ENCODE measurements at places on chromosomes 7 and 10.

DNA sequence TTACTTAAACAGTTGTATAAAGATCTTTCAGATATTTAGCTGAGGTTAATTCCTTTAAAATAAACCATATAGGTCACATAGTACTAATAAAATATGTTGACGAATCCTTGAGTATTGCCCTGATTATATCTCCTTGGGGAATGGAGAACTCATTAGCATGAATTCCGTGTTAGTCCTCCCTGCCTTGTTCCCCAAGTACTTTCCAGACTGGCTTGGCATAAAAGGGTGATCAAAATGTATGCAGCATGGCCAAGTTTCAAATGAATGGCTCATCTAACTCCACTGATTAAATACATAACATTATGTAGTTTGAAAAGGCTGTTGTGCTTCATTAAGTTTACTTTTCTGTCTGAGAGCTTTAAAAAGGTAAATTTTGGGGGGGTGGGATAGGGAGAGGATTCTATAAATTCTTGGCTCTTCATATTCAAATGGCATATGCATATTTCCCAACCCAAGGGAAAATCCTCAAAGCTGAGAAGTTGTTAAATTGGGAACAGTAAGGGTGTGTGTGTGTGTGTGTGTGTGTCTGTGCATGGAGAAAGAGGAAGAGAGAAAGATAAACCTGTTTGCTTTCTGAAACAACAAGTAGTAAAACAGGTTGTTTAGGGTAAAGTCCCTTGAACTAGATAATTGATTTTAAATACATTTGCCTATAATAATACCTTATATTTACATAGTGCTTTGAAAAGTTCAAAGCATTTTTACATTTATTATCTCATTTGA is 4.8 kb upstream of the ADD3 start:
- no peak for DNase-seq

DNA sequence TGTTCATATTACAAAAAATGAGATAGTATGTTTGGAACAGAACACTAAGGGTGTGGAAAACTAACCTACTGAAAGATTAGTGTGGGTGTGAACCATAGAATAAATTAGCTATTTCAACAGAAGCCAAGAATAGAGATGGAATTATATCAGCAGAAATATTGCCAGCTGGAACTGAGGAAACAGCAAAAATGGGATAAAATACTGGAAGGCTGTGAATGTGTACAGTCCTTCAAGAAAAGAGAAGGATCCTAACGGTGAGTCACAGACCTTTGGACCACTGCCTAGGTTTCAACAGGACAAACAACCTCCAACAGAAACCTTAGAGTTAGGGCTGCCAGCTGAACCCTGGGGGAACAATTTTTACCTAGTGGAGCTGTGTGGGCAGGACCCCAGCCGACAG is 395.0 kb downstream of the ZWINT start:
- DNase-seq = no peak

- no peak for DNase-seq
Observed at GRCh38 chr10:124043310-124044142, 49.9 kb downstream of the CHST15 start.

- DNase-seq = no peak
Observed at GRCh38 chr7:141945356-141945755, 1.4 kb downstream of the CLEC5A start.

DNA sequence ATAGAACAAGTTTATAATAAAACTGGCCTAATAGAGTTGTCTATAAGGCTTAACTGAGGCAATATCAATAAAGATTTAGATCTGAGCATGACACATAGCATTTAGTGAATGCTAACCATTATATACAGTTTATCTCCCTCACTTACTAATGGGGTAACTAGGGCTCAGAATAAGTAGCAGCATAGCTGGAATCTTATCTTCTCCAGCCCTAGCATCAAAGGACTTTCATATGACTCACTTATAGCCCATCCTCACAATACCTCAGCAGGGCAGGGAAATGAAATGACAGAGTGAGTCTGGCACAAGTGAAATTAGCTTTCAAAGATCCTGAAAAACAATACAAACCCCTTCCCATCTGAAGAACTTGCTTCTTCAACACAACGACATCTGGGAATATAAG is 362.9 kb downstream of the KIF20B start:
- no peak for DNase-seq

GRCh38 chr7:46360296-46360695 is 439.2 kb upstream of the IGFBP3 start:
- no peak for DNase-seq

- peak; percentile 55 for DNase-seq
Observed at GRCh38 chr7:128108641-128109423, 77.6 kb upstream of the LRRC4 start.

GRCh38 chr7:30136743-30137485 is 2.1 kb downstream of the MTURN start:
- no peak for DNase-seq

Measured in CD8-positive, alpha-beta T cell (primary cell).